ENCODE measurements at places on chromosomes 5 and 9.

DNA sequence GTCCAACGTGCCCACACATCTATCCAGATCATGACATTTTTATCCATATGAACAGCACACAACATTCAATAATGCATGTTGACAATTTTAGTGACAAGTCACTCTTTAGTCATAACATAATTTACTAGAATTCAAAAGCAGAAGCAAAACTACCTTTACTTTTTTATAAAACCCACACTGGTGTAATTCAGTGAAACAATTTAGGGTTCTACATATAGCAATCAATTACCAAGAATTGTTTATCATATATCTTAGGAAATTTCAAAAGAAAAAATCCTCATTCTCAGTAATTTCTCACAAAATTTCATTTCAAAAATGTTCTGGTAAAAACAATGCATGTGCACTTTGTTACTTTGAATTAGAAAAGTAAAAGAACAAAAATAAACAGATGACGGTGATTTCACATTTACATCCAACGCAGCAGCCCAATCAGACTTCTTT lies 12.6 kb downstream of the AUH start:
- no peak for DNase-seq

GRCh38 chr5:57598756-57599155 lies 116.1 kb upstream of the ACTBL2 start:
- no peak for DNase-seq

DNA sequence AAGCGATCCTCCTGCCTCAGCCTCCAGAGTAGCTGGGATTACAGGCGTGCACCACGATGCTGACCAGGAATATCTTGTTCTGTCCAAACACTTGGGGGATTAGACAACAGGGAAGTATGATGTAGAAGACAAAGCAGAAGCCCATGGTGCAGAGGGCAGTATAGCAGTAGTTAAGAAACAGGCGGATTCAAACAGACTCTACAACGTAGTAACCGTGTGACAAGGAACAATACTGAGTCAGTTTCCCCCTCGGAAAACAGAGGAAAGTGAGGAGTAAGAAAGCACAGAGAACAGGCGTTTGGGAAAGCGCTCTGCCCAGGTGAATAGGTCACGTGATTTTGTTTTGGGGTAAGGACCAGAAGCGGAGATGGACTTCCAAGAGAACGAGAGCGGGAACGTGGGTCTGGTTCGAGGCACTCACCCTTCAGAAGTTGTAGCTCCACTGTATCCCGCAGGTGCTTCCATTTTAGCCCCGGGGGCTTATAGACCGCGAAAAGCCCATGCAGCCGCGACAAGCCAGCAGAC lies 306 bp downstream of the TRUB2 start:
- no peak for DNase-seq

GRCh38 chr9:84485539-84485938 lies 145.0 kb upstream of the SLC28A3 start:
- no peak for DNase-seq

DNA sequence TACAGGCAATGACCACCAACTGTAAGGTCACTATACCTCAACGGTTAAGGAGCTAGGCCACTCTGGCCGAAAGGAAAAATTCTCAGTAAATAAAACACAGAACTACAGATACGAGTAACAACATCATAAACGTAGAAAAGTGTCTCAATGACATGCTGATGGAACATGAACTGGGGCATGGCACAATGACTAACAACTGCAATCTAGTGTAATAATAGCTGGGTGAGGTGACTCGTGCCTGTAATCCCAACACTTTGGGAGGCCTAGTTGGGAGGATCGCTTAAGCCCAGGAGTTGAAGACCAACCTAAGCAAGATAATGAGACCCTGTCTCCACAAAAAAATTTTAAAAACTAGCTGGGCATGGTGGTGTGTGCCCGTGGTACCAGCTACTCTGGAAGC lies 9.8 kb upstream of the RAPGEF6 start:
- DNase-seq: no peak

GRCh38 chr5:6603643-6604042 lies 29.2 kb downstream of the NSUN2 start:
- DNase-seq: no peak

- no peak for DNase-seq
Observed at GRCh38 chr5:10661401-10661800, 97.5 kb downstream of the ANKRD33B start.

- DNase-seq: no peak
Observed at GRCh38 chr5:155299386-155300005, 285.9 kb downstream of the KIF4B start.

DNA sequence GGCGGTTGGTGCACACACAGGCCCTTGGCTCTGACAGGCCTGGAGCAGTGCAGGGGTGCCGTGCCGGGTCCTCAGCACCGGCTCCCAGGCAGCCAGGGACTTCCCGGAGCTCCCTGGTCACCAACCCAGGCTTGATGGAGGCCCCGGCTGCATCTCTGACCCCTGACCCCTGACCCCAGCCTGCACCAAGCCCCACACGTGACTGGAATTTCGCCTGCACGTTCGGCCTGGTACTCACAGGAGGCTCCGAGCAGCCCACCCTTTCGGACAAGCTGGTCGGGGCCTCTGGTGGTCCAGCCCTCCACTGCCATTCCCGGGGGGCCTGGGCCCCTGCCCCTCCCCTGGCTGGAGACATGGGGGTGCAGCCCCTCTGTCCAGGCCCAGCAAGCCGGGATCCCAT lies 25.4 kb upstream of the UBAC1 start:
- DNase-seq: no peak

DNA sequence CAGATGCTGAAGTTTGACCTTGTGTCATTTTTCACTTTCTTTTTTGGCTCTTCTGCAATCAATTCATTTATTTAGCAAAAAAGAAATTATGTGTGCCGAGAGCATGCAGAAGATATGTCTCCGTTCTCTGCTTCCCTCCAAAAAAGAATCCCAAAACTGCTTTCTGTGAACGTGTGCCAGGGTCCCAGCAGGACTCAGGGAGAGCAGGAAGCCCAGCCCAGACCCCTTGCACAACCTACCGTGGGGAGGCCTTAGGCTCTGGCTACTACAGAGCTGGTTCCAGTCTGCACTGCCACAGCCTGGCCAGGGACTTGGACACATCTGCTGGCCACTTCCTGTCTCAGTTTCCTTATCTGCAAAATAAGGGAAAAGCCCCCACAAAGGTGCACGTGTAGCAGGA lies 2.4 kb downstream of the FGFR4 start:
- DNase-seq: no peak

- DNase-seq: no peak
Observed at GRCh38 chr9:71790296-71790695, 22.0 kb upstream of the CEMIP2 start.

DNA sequence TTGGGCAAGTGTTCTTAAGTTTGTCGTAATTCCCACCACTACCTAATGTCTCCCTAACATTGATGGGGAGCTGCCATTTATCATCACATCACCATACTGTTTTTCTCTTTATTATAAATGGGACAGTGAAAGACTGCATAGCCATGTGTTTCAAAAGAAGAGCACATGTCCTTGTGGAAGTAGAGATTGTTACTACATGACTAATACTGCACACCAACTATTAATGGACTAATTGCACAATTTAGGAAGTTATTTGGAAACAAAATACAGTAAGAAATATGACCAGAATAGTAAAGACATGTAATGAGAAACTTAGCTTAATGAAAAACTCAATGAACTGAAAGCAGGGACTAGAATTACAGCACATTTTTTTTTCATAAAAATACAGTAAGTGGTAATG lies 12.0 kb upstream of the ELOVL7 start:
- DNase-seq: no peak

DNA sequence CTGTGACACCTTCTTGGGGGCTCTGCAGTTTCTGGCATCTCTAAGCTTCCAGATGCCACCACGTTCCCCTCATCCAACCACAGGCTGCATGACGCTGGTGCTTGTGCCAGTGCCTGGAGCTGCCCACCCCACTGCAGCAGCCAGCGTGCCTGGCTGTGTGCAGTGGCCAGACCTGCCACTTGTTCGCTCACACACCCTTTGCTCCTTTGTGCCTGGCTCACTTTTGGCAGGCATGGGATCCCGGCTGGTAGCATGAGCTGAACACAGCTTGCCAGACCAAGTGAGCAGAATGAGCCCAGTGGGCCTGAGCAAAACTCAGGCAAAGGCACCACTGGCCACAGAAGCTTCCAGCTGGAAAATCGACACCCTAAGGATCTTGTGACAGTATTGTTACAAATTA lies 562.9 kb upstream of the ACO1 start:
- DNase-seq: no peak

DNA sequence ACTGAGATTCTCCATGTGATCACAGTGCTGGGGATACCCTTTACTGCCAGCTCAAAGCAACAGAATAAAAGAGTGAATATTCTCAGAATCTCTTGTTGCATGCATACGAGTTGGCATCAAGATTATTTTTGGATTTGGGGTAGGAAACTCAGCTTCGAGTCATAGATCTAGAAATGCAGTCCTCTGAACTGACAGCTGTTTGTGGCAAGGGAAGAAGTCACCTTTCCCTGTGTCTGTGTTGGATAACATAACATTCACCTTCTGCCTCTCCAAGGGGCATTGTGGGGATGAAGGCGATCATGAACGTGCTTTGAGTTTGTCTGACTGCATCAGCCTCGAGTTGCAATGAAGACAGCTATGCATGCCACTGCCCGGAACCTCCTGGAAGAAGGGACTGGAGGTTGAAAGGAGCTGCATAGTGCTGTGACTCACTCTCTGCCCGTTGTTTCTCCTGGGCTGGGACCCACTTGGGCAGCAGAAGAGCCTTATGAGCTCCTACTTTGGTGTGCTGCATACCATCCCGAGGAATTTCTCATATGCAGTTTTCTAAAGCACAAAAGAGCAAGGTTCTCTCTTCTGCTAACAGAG lies 231.7 kb downstream of the ARHGAP26 start:
- DNase-seq: no peak

DNA sequence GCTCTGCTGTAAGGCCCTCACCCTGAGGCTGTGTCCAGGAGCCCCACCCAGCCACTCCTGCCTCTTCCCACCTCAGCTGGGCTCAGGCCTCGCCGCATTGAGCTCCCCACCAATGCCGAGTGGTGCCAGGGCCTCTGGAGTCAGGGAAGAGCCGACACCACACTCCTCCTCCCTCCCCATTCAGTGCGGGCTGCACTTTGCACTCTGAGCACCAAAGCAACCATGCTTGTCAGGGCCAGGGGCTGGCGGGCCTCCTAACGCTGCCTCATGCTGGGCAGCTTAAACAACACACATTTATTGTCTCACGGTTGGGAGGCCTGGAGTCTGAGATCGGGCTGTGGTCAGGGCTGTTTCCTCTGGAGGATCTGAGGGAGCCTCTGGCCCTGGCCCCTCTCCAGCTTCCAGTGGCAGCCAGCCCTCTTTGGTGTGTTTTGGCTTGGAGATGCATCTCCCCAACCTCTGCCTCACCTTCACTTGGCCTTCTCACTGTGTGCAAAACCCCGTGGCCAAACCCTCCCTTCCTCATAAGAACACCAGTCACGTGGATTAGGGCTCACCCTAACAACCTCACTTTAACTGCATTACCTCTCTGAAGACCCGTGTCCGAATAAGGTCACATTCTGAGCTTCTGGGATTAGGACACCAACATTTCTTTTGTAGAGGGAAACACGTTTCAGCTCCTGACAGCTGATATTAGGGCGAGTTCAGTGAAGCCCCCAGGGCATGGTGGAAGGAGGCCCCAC lies 157.8 kb downstream of the MED10 start:
- no peak for DNase-seq

- DNase-seq: no peak
Observed at GRCh38 chr9:10050016-10050415, 562.8 kb downstream of the PTPRD start.

GRCh38 chr5:59789894-59790293 lies 103.6 kb downstream of the PDE4D start:
- DNase-seq: no peak

GRCh38 chr9:127166651-127167524 lies 44.5 kb upstream of the ANGPTL2 start:
- no peak for DNase-seq

DNA sequence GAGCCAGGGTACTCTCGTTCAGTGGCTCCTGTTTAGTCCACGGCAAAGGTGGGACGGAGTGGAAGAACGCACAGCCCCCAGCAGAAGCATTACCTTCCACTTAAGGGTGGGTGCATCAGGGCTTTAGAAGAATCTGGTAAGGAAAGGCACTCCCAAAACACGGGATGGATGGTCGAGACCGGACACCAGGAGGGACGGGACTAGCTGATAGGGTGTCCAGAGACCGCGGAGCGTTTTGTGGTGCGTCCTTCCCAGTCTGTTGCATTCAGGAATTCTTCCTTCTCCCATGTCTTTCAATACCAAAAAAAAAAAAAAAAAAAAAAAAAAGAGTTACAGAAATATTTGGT lies 545 bp upstream of the CTSV start:
- no peak for DNase-seq

Data from tongue (tissue), 3 donors.